ENCODE measurements at places on chromosomes 5 and 9.

- DNase-seq = no peak
Observed at GRCh38 chr9:77649109-77649812, 1.1 kb upstream of the GNA14 start.

DNA sequence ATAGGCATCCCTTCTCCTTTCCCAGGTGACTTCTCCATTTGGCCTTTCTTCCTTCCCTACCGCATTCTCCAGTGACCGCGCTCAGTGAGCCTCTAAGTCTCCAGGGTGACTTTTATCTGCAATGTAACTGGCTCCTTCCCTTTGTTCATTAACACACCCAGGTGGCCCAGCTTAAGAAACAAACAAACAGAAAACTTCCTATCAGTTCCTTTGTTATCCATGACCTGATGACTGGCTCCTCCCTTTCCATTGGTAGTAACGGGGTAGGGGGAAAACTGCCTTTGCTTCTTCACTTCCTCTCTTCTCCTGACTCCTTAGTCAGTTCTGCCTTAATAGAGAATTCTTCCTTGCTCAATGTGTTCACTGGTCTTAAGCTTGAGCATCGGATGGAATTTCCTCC lies 7.0 kb upstream of the SH3GL2 start:
- no peak for DNase-seq

DNA sequence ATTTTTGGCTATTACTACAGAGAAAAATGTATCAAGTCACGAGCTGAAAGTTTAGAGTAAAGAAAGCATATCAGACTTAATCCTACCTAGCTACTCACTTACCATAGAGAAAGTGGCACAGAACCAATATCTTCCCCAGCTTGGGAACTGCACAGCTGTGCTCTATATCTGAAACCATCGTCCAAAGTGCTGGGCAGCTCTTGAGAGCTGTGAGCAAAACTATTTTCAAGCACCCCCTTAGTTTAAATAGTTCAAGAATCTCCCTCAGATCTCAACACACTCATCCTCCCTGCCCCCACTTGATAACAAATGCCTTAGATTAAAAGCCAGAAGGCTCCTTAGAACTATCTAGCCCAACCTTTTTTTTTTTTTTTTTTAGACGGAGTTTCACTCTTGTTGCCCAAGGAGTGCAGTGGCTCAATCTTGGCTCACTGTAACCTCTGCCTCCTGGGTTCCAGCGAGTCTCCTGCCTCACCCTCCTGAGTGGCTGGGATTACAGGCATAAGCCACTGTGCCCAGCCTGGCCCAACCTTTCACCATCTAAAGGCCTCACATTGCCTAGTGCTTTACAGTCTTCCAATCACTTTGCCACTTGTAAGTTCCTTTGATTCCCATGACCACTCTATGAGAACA lies 94.2 kb upstream of the APC start:
- no peak for DNase-seq

GRCh38 chr5:55994495-55994997 lies at the start of gene IL6ST:
TSS of gene IL6ST (minus strand) at chr5:55994963. CDS start at chr5:55976278, 18,685 bp downstream.
- no peak for DNase-seq

- DNase-seq = no peak
Observed at GRCh38 chr5:78367318-78367991, 7.0 kb downstream of the SCAMP1 start.

- DNase-seq = no peak
Observed at GRCh38 chr5:96896276-96896675, 20.0 kb downstream of the ERAP2 start.

- no peak for DNase-seq
Observed at GRCh38 chr5:52024359-52024758, 641.1 kb downstream of the ISL1 start.

DNA sequence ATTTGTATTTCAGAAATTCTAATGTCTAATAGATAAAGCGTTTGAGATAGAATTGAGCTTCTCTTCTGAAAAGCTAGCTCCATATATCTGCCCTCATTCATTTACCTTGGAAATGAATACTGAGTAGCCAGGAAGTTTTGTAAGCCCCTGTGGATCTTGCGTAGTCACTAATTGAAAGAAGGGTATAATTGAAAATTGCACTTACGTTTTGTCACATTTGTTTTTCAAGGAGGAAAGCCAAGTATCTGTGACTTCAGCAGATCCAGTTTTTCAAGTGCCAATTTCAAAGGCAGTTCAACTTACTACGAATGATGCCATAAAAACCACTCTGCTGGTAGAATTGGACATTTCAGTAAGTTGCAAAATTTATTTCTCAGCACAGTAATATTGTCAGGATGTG lies 14.0 kb downstream of the MTRR start:
- no peak for DNase-seq

GRCh38 chr9:114033397-114034103 lies 44.5 kb downstream of the AMBP start:
- no peak for DNase-seq

DNA sequence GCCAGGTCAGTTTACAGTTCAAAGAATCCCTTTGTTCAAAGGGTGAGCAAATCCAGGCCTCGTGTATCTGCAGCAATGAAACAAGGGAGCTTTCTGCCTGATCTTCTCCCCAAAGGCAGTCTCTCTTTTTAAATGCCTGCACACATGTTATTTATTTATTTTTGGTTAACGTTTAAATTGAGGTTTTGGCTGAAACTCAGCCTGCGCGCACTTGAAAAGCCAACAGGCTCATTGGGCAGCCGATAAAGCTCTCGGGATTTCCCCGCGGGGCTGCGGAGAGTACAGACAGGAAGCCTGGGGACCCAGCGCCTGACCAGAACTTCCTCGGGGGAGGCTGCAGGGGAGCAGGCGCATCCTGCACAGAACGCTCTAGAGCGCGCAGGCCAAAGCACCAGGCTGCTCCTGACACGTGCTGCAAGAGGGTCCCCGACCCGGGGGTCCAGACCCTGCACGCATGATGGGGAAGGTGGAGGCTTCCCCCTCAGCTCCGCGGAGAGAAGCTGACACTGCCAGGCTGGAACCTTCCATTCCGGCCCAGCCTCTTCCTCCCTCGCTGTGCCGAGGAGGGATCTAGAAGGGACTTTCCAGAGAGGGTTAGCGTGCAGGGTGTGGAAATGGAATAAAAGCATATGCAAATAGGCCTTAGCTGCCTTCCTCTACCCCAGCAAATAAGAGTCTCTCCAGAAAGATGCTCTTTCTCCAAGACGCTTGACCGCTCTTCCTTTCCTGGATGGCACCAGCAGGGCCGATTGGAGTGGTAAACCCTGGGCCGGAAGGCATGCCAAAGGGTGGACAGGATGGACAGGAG lies 46.1 kb downstream of the PTTG1 start:
- DNase-seq = peak; percentile 87

GRCh38 chr5:2257326-2258244 lies 374.9 kb upstream of the IRX4 start:
- no peak for DNase-seq

DNA sequence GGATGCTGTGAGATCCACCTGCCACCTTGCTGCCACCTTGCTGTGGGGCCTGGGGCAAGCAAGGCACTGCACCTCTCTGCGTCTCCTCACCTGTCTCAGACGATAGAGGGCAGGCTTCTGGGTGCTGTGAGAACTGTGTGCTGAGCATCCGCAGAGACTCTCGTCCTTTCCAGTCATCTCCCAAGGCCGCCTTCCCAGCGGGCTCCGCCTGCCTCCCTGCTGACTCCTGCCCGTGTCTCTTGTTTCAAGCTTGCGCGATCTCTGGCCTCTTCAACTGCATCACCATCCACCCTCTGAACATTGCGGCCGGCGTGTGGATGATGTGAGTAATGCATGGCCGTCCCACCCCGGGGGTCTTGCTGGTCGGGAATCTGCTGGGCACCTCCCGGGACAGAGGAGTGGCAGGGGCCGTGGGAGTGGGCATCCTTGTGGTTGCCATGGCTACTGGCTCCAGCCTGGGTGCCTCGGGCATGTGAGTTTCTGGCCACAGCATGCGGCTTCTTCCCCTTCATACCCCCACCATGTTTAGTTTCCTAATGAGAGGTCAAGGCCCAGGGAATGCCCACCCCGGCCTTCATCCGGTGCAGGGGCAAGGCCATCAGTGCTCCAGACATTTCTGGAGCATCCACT lies 3.6 kb downstream of the CACFD1 start:
- no peak for DNase-seq

GRCh38 chr9:8114826-8115225 lies 315.2 kb upstream of the DMAC1 start:
- DNase-seq = no peak

DNA sequence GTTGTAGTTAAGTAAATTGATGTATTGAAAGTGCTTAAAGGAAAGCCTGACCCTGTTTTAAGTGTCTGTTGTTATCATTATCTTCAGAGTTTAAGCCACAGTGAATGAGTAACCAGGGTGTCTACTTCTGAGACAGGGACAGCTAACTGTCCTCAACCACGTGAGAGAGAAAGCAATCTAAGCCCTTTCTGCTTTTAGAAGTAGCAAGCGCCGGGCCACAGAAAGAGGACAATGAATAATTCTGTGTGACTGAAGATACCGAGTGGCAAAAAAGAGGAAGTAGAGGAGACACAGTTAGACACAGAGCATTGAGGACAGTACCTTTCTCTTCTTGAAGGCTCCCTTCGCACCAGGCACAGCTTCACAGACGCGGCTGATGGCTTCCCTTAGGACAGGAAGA lies 86.3 kb downstream of the S1PR3 start:
- DNase-seq = no peak

- no peak for DNase-seq
Observed at GRCh38 chr9:89374176-89374575, 55.9 kb downstream of the SECISBP2 start.
